ENCODE measurements at places on chromosomes 4 and X.

GRCh38 chr4:113052379-113052951, 3.0 kb downstream of the ANK2 start:
- peak; percentile 56 for DNase-seq

GRCh38 chr4:167903291-167903721, 189.0 kb upstream of the ANXA10 start:
- DNase-seq, result peak; percentile 49

DNA sequence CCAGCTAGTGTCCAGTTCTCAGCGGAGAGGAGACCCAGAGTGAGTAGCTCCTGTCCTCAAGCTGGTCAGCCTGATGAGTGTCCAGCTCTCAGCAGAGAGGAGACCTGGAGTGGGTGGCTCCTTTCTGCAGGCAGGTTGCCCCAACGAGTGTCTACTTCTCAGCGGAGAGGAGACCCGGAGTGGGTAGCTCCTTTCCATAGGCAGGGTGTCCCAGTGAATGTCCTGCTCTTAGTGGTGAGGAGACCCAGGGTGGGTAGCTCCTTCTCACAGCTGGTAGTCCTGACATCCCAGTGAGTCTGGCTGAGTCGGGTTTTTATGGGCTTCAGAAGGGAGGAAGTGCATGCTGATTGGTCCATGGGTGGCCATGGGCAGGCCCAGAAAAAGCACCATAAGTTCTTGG, 55.7 kb upstream of the NUDT6 start:
- no peak for DNase-seq

DNA sequence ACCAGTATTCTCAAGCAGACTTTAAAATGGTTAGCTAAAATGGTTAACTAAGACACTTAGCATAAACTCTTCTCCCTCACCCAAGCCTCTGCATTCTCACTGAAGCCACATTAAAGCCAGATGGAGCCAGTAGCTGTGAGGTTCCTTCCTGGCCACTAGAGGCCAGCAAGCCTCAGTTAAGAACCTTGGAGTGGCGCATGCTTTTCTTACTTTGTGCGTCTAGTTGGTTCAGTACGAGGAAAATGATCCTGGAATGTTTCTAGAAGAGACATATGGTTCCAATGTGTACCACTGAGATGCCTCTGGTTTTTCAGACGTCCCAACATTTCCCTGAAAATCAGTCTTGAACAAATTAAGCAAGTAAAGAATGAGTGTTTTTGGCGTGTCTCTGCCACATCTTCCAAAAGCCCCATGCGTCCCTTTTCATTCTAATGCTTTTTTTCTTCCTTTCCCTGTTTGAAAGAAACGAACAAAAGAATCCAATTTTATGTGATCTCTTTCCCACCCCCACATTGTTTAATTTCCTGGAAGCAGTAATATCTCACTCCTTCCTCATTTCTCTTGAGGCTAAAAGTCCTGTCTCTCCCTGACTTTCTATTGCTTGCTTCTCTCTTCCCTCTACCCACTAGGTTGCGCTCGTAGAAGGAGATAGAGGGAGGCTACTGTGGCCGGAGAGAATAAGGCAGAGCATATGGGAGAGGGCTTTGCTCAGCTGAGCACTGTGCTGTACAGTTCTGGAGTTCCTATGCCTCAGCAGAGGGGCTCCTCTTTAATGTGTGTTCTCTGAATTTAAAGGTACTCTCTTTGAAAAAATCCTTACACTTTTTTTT, 82.9 kb upstream of the TAB3 start:
- no peak for DNase-seq

DNA sequence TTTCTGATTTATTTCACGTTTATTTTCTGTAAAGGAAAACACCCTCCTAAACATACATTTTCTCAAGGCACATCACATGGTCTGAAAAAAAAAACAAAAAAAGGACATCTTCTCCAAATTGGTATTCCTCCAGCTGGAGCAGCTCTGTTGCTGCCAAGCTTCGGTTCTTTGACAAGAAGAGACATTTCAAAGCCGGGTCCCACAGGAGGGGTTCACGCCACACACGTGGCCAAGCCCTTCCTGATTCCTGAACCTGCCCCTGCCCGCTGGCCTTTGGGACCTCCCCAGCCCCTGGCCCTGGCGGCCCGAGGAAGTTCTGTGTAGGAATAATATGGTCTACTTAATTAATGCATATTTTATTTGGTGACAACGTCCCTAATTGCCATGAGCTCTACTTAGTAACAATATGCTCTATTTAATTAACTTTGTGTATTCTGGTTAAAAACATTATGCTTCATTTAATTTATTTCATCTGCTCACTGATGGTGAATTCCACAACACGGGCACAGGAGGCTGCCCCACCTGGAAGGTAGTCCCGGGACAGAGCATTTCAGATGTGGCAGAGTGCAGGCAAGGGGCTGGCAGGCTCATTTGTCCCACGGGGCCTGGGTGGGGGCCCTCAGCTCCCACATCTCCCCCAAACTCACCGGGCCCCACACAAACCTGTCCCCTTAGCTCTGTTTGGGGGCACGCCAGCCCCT, 5.4 kb upstream of the RGS12 start:
- DNase-seq, result no peak

DNA sequence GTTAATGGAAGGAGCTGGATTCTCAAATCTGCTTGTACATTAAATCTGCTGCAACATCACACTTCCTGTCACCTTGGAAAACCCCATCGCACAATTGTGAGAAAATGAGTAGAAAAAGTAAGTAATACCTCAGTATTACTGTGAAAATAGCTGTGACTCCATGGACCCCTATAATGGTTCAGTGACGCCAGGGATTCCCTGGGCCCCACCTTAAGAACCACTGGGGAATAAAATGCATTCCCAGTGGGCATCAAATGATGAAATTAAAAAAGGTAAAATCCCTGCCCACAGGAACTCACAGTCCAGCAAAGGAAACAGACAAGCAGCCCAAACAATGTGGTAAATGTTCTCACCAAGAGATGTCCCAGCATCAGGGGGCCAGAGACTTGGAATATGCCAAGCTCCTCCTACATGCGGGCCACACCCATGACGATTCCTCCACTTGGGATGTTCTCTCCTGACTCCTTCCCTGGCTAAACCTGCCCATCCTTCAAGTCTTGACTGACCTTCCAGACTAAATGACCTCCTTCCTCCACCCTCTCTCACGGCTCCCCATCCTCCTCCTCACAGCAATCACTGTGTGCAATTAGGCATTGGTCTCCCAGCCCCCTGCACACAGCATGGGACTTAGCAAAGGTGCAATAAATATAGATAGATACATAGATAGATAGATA, 2.6 kb downstream of the EVC2 start:
- no peak for DNase-seq

- no peak for DNase-seq
These were observed 369.4 kb downstream of the GASK1B start for GRCh38 chr4:157803421-157803820.

DNA sequence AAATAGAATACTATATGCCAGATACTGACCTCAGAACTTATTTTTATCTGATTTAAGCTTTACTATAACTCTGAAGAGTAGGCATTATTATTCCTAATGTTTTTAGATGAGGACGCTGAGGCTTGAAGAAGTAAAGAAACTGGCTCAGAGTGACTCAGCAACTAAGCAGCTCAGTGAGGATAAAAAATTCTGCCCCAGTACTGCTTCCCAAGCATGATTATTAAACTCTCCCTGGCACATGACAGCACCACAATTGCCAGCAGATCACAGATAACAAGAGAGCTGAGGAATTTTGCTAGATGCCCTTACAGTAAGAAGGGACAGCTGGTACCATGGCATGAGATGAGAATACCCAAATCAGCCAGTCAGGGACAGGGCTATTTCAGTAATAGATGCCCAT, 219.4 kb downstream of the NKX6-1 start:
- DNase-seq, result no peak

All from non-pigmented ciliary epithelial cell (primary cell).